ENCODE measurements at places on chromosomes 1 and 21. TPM values are rescaled to one million over a fixed set of nuclear protein-coding genes. Genes with fewer than 3 reads are reported as not detected.

NIBAN1 gene
- 2.4 TPM for total RNA-seq

CLCNKB gene
- under 0.01 TPM for total RNA-seq

ANXA9 gene
- not detected for total RNA-seq

ETNK2 gene
- total RNA-seq: 13.0 TPM

E2F2 gene
- total RNA-seq: 1.9 TPM

RPS6KA1 gene
- 15.9 TPM for total RNA-seq

LYPD8 gene
- not detected for total RNA-seq

BSND gene
- total RNA-seq: not detected

CCDC190 gene
- not detected for total RNA-seq

SYT11 gene
- 20.3 TPM for total RNA-seq

SERINC2 gene
- 15.0 TPM for total RNA-seq

HMCN1 gene
- 4.0 TPM for total RNA-seq

CELA3A gene
- total RNA-seq: not detected

FAM163A gene
- 0.51 TPM for total RNA-seq

PDZK1 gene
- not detected for total RNA-seq

RASSF5 gene
- 0.13 TPM for total RNA-seq

FH gene
- total RNA-seq: 68.7 TPM

SMIM1 gene
- total RNA-seq: 0.51 TPM

PTPN7 gene
- total RNA-seq: 0.13 TPM

CENPF gene
- total RNA-seq: 31.2 TPM

CIART gene
- total RNA-seq: 0.77 TPM

IFT25 gene
- 10.5 TPM for total RNA-seq

MMEL1 gene
- 3.6 TPM for total RNA-seq

C1orf87 gene
- total RNA-seq: not detected

ATP6V1G3 gene
- 0.25 TPM for total RNA-seq

NECTIN4 gene
- under 0.01 TPM for total RNA-seq

SMPDL3B gene
- 0.26 TPM for total RNA-seq

SCCPDH gene
- 52.2 TPM for total RNA-seq

INKA2 gene
- total RNA-seq: 6.6 TPM

TESK2 gene
- total RNA-seq: 4.2 TPM

CAMK1G gene
- not detected for total RNA-seq

TMEM51 gene
- total RNA-seq: 13.4 TPM

NUP210L gene
- under 0.01 TPM for total RNA-seq

LAMC1 gene
- total RNA-seq: 395 TPM

C1QA gene
- not detected for total RNA-seq

DPT gene
- total RNA-seq: not detected

APOBEC4 gene
- not detected for total RNA-seq

SPSB1 gene
- total RNA-seq: 68.9 TPM

Measured in dermis microvascular lymphatic vessel endothelial cell (primary cell).